ENCODE measurements at places on chromosomes 1 and 21. TPM values are rescaled to one million over a fixed set of nuclear protein-coding genes. Genes with fewer than 3 reads are reported as not detected.

- DNase-seq: no peak
Observed at GRCh38 chr21:28358702-28359101, 634.0 kb downstream of the LTN1 start.

- DNase-seq: peak; percentile 75
Observed at GRCh38 chr1:185453496-185454192, 136.6 kb upstream of the IVNS1ABP start.

GRCh38 chr1:95249916-95250315 lies 15.9 kb downstream of the RWDD3 start:
- DNase-seq: no peak

DNA sequence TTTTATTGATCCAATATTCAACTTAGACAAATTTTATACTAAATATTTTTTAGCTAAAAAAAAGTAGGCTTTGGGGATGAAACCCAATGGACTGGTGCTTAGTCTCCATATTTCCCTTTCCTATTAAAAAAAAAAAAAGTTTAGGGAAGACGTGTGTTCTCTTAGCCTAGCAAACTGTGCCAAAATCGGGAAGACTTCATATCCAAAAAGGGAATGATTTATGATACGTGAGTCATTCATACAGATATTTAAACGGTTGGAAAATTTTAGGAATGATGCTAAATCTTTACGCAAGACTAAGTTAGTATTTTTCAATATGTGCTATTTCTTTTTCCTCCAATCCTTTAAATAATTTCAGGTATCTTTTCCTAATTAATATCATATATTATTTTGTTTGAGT lies 50.7 kb downstream of the SPATA17 start:
- no peak for DNase-seq

DNA sequence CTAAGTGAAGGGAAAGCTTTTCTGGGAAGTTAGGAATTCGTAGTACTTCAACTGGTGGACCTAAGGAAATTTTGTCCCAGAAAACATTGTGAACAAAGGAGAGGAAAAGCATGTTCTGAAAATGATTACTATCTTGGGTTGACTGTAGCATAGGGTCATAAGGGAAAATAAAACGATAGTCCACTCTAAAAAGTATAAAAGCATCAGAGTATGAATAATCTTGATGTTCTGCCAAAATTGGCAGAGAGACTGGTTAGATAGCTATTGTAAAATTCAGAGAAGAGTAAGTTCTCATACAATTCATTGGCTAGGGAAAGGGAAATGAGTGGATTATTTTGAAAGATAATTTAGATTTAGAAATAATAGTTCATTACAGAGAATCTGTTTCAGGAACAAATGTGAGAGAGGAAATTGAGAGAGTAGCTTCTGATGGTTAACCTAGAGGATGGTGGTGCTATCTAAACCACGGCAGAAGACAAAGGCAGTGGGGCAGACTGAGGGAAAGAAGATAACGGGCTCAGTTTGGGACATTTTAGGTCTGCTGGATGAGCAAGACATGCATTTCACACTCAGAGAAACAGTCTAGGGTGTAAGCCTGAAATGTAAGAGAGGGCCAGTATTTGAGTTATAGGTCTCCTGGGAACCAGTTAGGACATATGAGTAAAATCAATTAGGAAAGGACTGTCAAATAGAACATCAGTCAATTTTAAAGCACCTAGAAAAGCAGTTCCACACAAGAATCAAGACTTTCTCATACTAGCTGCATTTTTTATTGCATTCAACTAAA lies 799.3 kb upstream of the CXADR start:
- no peak for DNase-seq

DNA sequence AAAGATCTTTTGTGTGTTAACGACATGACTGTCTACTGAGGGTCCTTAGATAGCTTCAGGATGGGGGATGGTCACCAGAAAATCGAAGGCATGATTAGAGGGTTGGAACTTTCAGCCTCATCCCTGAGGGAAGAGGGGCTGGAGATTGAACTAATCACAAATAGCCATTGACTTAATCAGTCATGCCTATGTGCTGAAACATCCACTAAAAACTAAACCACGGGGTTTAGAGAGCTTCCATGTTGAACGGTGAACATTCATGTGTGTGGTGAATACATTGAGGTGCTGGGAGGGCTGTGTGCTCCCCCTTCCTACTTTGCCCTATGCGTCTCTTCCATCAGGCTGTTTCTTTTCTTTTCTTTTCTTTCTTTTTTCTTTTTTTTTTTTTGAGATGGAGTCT lies 17.0 kb downstream of the RBP7 start:
- peak; percentile 15 for DNase-seq

- DNase-seq: no peak
Observed at GRCh38 chr21:40299451-40299850, 432.2 kb downstream of the PCP4 start.

The LEMD1 gene
- total RNA-seq: not detected

The GIPC2 gene
- 1.0 TPM for total RNA-seq

The PRAMEF20 gene
- not detected for total RNA-seq

The PTPN7 gene
- total RNA-seq: not detected

The SLC37A1 gene
- total RNA-seq: 1.7 TPM

The ABCG1 gene
- total RNA-seq: not detected
